Activated naive CD4-positive, alpha-beta T cell treated with anti-CD3 and anti-CD28 coated beads, Interleukin-2, amount 10 ng/mL, durations not matched to agents 7 days and 5 days (primary cell): ENCODE measurements at places on chromosomes 6 and 20.

GRCh38 chr6:45714006-45714730 is 301.5 kb downstream of the CLIC5 start:
- DNase-seq = no peak

DNA sequence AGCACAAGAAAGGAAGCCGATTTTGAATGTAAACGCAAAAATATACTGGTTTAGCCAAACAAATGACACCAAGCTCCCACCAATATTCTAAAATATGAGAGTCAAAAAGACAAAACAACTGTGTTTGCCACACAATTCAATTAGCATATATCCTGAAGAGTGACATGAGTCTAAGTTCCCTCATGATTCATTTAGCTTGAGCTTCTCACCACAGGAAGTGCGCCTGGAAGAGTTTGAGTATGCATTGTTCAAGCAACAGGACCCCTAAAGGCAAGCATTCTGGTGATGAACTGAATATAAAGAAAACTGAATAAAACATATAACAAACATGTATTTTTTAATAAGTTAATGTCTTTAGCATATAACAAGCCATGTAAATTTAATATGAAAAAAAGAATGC is 115.2 kb upstream of the RUNX2 start:
- DNase-seq = no peak

- peak; percentile 52 for DNase-seq
Measured at GRCh38 chr6:26172608-26172968, 85.4 kb downstream of the HFE start.

GRCh38 chr6:133540361-133540760 is 299.2 kb downstream of the EYA4 start:
- DNase-seq = no peak

DNA sequence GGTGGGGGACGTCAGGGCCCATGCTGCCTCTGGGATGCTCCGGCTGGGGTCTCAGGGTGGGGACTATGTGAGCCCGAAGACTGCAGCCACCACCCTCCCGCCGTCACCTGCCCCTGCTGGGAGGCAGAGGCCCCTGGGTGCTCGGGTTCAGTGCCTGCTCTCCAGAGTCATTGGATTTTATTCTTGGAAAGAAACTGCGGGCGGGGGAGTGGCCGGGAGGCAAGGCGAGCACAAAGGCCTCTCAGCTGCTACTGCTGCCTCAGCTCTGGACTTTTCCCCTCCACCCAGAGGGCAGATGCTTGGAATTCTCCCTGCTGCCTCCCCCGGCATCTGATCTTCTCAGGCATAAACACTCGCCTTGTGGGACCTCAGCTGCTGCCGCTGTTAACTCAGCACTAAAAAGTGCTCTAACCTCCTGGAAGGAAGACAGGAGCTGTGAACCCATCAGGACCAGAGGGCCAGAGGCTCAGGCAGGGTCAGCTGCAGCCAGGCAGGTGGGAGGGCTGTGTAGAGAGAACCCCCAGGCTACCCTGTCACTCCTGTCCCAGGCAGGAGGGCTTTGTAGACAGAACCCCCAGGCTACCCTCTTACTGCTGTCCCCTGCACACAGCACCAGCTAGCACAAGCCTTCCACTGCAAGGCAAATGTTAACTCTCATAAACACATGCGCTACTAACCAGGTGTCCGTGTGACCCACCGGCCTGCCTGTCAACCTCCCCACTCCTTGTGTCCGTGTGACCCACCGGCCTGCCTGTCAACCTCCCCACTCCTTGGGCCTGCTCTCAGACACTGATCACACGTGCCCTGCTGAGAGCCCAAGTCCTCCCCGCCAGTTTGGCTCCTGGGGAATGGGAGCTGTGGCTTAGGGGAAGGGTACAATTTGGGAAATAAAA is 9.4 kb upstream of the FRMD1 start:
- DNase-seq = no peak

DNA sequence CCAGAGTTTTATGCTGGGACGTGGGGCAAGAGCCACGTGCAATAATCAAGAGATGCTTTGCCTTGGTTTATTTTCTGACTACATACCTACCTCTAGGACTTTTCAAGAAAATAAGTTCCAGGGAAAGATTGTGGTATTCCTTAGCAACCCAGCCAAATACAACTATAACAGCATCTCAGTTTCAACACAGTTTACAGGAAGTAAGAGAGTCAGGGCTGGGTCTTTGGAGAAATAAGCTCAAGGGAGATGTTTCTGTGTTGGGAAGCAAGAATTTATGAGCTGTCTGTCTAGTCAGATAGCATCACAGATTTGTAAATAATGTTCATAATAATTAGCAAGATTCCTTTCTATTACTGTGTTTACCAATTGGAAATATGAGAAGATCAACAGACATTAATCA is 35.1 kb downstream of the MAP3K5 start:
- no peak for DNase-seq

DNA sequence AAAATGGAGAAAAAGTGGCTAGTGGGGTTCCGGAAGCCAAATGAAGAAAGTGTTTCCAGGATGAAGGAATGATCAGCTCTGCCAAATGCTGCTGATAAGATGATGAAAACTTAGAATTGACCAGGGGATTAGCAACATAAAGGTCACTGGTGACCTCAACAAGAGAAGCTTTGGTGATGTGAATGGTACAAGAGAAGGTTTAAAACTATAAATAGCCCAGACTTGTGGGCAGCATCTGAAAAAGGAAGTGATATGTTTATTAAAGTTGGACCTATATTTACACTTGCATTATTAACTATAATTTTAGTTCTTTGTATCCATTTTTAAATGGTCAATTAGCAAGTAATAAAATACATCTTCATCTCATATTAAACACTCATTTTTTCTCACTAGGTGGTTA is 45.1 kb downstream of the CGA start:
- DNase-seq = no peak

DNA sequence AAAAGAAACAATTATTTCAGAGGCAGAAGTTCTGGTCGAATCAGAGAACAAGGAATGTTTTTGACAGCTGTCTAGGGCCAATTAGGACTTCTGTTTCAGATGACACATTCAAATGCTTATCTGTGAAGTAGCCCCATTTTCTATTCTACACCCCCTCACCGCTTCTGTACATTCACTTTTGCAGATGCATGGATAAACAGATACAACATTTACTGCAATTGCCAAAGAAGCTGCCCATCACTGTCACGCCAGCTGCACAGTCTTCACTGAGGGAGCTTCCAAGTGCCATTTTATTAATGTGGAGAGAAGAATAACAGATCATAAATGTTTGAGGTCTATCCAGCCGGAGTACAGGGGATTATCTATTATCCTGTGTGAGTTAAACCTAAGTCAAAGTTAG is 426.8 kb upstream of the ARID1B start:
- DNase-seq = no peak

GRCh38 chr6:20217891-20218290 is 5.6 kb upstream of the MBOAT1 start:
- no peak for DNase-seq

- no peak for DNase-seq
Measured at GRCh38 chr20:45621593-45621992, 7.9 kb upstream of the WFDC10A start.

- no peak for DNase-seq
Measured at GRCh38 chr6:159077123-159077522, 32.3 kb upstream of the TAGAP start.

- DNase-seq = no peak
Measured at GRCh38 chr6:158103228-158103627, 64.8 kb downstream of the SERAC1 start.

- no peak for DNase-seq
Measured at GRCh38 chr6:10140824-10141223, 274.1 kb downstream of the TFAP2A start.

DNA sequence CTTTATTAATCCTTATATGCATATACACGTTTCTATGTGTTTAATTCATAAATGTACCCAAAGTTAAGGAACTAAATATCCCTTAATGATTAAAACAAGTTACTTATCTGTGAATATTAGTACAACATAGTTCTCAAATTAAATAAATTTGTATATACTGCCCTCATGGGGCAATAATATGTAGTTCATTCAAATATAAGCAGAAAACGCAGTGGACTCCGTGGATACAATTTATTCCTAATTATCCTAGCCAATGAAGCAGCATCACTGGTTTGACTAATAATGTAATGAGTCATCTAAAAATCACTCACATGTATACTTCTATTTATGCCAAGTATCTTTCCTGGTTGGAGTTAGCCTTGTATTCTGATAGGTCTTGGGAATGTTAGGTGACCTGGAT is 111.6 kb downstream of the TBC1D32 start:
- DNase-seq = no peak

DNA sequence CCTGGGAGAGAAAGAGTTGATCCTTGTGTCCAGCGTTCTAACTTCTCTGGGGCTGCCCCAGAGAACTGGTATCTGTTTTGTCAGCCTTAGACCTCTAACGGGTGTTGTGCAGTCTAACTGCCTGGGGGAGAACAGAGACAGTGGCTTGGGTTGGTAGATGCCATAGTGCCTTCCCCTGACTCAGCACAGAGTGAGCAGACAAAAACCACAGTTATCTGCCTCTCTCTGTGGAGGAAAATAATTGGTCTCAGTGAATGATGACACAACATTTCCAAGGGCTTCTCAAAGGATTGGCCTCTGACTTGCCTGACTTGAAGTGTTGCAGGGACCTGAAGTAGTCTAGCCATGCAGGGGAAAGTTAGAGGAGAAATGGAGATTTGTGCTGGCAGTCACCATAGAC is 226.2 kb upstream of the MAN1A1 start:
- DNase-seq = no peak

- no peak for DNase-seq
Measured at GRCh38 chr6:82686719-82687118, 323.1 kb downstream of the TPBG start.

- no peak for DNase-seq
Measured at GRCh38 chr6:85250586-85251220, 199.2 kb upstream of the NT5E start.

DNA sequence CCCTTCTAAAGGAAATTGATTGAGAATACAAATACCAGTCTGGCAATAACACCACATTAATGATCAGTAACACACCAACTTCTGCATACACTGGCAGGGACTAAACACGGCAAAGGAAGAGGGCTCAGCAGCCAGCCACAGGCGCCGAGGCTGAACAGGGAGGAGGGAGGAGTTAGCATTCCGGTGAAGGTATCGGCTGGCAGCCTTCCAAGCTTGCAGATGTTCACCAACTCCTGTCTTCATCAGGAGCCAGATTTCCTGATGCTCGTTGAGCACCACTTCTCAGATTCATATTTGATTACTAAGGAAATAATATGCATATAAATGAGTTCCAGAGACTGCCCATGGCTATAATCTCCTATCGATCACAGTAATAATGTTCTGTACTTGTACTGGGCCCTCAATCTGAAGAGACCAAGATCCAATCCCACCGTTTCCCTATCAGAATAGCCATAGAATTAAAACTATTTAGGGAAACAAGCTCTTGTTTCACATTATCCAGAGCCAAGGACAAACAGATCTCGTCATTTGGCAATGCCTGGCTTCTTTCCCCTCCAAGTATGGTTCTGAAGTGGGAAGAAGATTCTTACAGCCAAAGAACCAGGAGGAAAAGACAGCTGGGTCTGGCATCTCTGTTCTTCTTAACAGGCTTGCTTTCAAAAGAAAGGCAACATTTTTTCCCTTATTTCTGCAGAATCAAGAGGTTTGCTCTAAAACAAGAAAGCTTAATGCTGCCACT is 42.2 kb downstream of the GFOD1 start:
- no peak for DNase-seq

GRCh38 chr6:22513667-22514066 is 55.7 kb upstream of the HDGFL1 start:
- DNase-seq = no peak

DNA sequence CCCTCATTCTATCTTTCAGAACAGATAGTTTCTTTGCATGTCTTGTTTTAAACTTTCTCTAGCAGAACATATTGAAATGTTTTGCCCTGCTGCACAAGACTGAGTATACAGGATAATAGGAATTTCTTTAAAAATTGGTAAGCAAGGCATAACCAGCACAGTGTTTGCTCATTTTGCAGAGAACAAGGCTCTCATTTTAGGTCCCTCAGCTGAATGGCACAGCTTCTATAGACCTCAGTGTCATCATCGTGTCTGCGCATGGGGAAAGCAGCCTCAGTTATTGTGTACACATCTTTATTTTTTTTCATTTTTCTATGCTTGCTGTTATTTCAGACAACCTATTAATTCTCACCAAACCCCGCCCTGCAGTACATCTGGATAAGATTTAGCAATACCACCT is 35.7 kb downstream of the TTI1 start:
- no peak for DNase-seq

GRCh38 chr6:149716181-149716963 is 1.5 kb downstream of the LATS1 start:
- DNase-seq = peak; percentile 28

GRCh38 chr20:1524004-1524403 is 32.8 kb upstream of the SIRPB2 start:
- DNase-seq = no peak

DNA sequence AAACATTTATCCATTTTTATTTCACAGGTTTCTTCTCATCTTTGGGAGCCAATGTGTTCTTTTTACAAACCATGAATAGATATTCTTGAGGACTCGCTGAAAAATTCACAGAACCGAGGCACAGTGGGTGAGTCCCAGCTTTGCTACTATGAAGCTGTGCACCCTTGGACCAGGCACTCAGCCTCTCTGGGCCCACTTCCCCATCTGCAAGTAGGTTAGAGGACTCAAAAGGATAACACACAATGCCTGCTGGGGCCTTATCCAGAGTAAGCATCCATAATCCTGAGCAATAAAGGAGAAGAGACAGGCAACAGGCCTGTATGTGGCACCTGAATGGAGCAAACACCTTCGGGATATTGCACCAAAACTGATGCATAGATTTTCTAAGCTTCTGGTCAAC is 153.3 kb downstream of the PREX1 start:
- no peak for DNase-seq

DNA sequence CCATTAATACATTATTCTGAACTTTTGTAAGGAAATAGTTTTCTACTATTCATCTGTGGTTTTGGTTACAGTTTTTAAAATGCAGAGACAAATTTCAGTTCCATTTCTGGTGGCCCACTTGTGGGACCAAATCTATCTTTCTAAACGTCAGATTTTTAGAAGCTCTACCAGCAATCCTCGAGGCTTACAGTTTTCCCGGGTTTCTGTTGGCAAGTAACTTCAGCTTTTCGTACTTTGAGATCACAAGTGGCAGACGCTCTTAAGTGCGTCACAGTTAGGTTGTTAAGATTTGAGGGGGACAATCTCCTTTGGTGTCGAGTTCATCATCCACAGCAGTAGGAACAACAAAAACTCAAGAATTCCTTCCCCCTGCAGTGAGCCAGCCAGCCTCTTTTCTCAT is 60.0 kb downstream of the JARID2 start:
- DNase-seq = no peak

DNA sequence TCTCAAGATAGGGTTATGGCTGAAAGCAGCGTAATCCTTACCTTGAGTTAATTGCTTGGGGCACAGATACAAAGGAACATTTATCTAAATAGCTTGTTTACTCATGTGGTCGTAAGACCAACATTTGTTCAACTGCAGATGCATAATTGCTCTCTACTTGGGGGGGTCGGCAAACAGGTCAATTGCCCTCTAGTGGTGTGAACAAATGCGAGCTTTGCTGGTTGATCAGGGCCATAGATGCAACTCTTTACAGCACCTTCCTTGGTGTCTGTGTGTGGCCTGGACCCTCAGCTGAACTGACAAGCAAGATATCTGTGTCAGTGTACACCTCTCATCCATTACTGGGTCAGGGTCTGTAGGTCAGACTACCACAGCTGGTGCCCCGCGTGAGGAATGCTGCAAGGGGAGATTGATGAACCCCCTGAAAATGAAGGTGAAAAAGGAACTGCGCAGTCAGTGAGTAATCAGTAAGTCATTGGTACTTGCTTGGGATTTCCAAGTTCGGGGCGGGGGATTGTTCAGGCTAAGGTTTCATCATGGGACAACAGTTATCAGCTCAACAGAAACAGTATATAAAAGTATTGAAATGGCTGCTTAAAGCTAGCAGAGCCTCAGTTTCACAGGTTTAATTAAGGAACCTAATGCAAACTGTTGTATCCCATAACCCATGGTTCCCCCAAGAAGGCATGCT is 24.0 kb downstream of the HLA-DPA1 start:
- no peak for DNase-seq
